BE2C (cell line): ENCODE measurements at places on chromosomes 7 and 10.

DNA sequence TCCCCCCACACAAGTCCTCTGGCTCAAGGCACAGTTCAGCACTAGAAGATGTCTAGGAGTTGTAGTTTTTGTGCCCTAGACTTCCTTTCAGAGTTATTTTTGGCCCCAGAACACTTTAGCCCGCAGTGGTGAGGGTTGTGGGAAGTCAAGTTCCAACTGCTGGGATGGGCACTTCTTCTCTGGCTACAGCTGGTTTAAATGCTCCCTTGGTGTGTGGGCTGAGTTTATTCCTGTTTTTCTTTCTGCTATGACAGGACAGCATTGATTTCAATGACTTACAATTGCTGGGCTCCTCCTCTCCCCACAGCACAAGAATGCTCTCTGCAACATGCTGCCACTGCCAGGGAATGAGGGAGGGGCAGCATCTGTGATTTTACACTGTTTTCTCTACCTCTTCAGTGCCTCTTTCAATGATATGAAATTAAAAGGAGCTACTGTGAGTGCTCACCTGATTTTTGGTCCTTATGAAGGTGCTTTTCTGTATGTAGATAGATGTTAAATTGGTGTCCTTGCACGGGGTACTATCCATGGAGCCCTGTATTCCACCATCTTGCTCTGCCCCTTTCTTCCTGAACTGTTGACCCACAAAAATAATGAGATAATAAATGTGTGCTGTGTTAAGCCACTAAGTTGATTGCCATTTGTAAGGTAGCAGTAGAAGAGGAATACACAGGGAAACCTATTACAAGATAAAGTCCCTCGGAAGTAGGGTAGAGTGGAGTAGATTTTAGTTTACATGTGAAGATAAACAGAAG, 56.3 kb downstream of the SLC13A1 start:
- no peak for DNase-seq

- DNase-seq = no peak
These were observed 2.1 kb upstream of the CCDC126 start for GRCh38 chr7:23594879-23595604.

DNA sequence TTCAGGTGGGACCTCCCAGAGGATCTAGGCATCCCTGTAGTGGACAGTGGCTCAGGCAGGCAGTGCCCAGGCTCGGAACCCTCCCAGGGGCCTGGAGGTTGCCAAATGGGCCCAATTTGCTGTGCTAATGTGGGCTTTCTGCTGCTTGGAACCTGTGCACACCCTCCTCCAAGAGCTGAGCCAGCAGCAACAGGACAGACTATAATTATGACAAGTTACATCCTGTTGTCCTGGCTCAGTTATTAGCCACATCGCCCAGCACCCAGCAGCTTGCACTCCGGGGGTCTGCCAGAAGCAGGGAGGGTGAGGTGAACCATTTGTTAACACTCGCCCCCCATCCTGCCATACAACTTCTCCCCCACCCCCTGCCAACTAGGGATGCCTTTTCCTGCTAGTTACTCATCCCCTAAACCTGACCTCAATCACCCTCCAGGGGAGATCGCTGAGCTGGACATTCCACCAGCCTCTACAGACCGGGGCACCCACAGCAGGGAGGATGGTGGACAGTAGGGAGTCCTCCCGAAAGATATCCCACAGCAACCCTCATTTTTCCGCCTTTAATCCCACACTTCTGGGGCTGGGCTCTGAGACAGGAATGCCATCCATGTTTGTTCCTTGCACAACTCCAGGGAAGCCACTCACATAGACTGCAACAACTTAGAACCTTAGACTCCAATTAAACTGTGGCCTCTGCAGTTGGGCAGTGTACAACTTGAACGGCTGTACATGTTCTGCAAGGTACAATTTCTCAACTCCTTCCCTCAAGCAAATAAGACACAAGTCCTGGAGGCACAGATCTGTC, 7.9 kb upstream of the MYL10 start:
- DNase-seq = no peak

- no peak for DNase-seq
These were observed 196.3 kb upstream of the FOXP2 start for GRCh38 chr7:114218283-114218682.

DNA sequence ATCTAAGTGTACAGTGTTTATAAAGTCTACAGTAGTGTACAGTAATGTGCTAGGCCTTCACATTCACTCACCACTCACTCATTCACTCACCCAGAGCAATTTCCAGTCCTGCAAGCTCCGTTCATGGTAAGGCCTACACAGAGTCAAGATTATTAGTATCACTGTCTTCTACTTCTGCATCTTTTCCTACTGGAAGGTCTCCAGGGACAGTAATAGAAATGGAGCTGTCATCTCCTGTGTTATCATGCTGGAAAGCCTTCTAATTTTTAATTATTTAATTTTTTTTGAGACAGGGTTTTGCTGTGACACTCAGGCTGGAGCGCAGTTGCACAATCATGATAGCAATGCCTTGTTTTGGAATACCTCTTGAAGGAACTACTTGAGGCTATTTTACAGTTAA, 207.0 kb downstream of the HTR7 start:
- no peak for DNase-seq

- DNase-seq = no peak
These were observed 53.7 kb upstream of the DUSP5 start for GRCh38 chr10:110444004-110444337.

GRCh38 chr10:64086083-64086767, 565.0 kb downstream of the REEP3 start:
- DNase-seq = no peak

GRCh38 chr7:132250480-132251326, 325.6 kb downstream of the PLXNA4 start:
- no peak for DNase-seq
